ENCODE measurements at places on chromosomes 5 and 9.

- peak; percentile 13 for DNase-seq
Observed at GRCh38 chr9:117744856-117745389, 40.7 kb downstream of the TLR4 start.

DNA sequence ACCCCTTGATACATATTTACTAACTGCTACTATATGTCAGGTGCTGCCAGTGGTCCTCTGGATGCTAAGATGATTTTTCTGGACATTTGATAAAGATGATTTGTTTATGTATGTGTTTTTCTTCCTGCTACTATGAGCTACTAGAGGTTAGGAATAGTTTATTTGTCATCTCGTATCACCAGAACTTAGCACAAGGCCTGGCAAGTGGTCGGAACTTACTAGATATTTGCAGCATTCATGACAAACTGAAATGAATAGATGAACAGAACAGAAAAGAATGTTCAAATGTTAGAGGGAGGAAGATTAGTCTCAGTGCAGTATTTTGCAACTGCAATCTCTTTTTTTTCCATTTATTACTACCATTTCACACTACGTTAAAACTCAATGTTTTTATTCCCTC, 114.6 kb downstream of the MEF2C start:
- DNase-seq = no peak

GRCh38 chr5:179923436-179923835, 15.7 kb upstream of the TBC1D9B start:
- DNase-seq = no peak

DNA sequence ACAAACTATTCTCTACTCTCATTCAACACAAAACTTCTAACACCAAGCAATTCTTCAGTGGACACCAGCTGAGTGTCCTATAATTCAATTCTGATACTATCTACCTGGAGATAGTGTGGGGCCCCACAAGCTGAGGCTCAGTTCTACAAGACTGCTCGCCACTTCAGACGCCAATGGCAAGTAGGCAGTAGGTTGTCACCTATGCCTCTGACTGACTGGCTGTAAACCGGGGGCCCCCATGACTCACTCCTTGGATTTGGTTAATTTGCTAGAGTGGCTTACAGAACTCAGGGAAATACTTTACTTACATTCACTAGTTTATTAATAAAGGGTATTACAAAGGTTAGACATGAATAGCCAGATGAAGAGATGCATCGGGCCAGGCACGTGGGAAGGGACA, 21.5 kb downstream of the INIP start:
- no peak for DNase-seq

Measured in NCI-H1105 (cell line).